ENCODE measurements at places on chromosomes 6 and 20.

GRCh38 chr20:23666189-23666588 lies 22.6 kb downstream of the CST4 start:
- DNase-seq: no peak

- DNase-seq: no peak
Measured at GRCh38 chr6:39080246-39080875, 31.8 kb downstream of the GLP1R start.

DNA sequence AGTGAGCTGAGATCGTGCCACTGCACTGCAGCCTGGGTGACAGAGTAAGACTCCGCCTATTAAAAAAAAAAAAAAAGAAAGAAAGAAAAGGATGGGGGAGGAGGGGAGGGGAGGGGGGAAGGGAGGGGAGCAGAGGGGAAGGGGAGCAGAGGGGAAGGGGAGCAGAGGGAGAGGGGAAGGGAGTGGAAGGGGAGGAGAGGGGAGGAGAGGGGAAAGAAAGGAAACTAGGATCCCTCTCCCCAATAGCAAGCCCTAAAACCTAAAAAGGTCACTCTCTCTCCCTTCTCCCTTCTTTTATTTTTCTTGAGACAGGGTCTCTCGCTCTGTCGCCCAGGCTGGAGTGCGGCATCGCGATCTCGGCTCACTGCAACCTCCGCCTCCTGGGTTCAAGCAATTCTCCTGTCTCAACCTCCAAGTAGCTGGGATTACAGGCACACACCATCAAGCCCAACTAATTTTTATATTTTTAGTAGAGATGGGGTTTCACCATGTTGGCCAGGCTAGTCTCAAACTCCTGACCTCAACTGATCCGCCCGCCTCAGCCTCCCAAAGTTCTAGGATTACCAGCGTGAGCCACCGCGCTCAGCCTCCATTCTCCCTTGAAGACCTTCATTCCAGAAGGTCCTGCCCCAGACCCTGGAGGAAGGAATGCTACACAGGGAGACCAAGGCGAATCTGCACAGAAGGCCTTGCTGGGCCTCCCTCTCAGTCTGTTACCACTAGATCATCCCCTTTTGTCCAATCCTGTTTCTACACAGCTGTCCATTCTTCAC lies 45.8 kb upstream of the PIM1 start:
- DNase-seq: no peak

DNA sequence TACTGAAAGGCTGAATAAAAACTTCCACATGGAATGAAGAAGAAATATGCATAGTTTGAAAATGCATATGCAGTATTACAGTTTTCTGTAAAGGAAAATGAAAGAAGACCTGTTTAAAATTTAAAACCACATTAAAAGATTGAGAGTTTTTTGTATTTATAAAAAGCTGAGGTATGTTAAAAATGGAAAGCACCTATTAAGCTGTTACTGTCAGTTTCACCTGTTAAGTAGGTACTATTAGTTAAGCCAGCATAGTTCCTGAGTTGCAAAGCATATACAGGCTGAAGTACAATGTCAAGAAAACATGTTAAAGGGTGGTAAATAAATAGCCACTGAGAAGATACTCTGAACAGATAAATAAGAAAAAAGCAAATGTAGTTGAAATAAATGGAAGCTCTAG lies 69.9 kb downstream of the ATXN1 start:
- no peak for DNase-seq

GRCh38 chr6:7053125-7053774 lies 54.5 kb upstream of the RREB1 start:
- DNase-seq: peak; percentile 38

GRCh38 chr6:41940759-41941279 lies 789 bp downstream of the CCND3 start:
- DNase-seq: peak; percentile 63

- DNase-seq: no peak
Measured at GRCh38 chr20:43953919-43954592, 39.4 kb downstream of the TOX2 start.

DNA sequence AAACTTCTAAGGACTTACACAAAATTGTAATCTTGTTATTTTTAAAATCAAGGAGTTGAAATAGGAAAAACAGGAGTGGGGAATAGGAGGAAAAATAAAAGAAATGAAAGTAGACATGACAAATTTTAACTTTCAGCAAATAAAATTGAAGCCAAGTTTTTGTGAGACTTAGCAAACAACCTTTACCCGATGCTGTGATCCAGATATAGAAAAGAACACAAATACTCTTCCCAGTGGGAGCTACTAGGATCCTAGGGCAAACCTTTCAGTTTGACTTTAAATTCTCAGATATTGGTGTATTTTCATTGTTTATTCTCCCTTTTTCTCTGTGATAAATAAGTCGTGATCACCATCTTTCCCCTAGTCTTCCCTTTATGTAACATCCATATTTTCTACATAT lies 968.7 kb upstream of the CITED2 start:
- DNase-seq: no peak

DNA sequence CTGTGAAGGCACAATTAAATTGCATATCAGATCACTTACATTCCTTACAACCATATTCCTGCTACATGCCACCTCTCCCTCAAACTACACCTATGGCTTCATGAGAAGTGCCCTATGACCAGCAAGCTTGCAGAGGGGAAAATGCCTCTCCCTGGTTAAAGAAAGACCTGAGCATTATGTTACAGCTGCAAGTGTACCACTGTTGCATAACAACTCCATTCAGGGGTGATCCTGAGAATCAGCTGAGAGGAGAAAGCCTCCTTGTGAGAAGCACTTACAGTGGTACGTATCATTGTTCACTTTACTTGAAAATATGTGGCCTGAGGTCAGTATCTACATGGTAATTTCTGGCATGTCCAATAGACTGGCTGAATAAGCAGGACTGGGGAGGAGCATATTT lies 20.0 kb downstream of the PDSS2 start:
- DNase-seq: no peak

DNA sequence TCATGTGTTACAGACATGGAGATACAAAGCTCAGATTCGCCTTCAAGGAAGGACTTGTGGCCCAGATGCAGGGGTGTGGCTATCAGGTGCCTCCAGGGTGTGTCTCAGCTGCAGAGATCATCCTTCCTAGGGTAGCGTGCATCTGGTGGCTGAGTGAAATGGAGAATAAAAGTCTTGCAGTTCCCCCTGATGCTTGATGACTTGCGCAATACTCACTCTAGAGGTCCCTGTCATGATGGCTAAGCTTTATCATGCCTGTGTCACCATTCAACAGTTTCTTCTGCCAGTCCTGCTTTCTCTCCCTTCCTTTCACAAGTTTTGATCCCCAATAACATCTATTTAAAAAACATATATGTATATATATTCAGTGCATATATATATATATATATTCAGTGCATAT lies 228.1 kb downstream of the PAX1 start:
- no peak for DNase-seq

DNA sequence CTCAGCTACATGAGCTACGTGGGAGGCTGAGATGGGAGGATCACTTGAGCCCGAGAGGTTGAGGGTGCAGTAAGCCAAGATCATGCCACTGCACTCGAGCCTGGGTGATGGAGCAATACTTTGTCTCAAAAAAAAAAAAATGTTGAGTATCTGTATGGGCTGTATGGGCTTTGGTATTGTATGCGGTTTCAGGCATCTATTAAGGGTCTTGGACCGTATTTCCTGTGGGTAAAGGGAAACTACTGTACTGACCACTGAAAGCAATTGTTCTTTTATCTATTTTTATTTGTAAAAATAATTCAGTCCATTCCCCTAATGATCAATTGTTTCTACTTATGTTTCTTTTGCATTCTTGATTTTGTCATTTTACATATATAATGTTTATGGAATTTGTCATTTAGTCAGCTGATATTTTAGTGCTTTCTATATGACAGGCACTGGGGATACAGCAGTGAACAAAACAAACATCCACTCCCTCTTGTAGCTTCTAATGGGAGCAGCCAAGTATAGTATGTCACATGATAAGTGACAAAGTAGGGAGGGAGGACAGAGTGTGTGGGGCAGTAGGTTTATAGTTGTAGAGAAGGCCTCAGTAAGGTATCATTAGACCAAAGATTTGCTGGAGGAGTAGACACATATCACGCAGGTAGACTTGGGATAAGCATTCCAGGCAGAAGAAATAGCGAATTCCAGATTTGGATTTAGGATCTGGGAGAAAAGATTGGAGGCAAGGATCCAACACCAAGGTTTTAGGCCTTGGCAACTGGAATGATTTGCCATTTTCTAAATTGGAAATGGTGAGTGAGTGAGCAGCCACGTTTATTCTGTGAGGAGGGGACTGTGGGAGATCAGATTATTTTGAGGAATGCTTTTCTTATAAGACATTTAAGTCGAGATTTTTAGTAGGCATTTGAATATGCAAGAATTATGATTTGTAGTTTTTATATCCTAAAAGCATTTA lies 6.0 kb downstream of the PCMT1 start:
- DNase-seq: no peak

DNA sequence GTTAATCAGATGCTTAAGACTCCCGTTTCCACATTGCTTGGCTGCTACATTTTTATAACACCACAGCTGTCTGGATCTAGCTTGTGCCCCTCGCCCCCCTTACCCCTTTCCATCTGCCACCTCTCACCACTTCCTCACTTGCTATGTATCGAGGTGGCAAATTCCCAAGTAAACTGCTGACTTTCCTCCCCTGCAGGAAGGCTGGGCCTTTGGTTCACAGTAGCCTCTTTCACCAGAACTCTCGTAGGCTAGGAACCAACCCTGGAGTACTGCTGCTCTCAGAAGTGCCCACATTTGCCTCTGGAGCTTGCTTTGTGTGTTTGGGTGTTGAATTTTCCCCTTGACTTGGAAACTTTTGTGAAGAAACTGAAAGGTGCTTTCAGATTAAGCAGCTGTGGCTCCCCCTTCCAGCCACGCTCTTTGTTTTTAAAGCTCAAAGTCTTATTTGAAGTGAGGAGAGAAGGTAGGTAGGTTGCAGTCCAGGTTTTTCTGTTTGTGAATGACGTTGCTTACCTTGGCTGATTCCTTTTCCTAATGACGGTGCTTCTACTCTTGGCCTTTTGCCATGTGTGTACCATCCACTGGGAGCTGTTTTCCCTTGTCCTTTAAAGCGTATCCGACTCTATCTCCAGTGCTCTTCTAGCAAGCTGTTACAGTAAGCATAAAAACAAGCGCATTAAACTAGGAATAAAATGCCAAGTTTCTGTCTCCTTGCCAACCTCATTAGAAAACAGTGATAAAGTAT lies 90.4 kb downstream of the CARMIL1 start:
- DNase-seq: peak; percentile 81

DNA sequence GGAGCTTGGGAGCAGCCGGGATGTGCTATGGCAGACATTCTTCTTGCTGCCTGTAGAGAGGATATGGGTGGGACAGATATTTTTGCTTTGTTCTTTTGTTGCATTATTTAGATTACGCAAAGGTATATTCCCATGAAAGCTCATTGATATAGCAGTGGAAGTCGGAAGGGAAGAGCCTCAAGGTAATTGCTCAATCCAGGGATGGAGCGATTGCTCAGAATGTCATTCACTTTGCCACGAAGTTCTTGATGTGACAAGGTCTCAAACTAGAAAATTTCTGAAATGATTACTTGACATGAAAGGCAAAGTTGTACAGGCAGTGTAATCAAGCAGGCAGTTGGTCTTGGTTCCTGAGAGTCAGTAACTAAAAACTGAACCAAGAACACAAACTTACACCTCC lies 615.6 kb upstream of the CDH4 start:
- no peak for DNase-seq

- no peak for DNase-seq
Measured at GRCh38 chr6:29970711-29971110, 28.4 kb downstream of the HLA-A start.

GRCh38 chr20:6238421-6238820 lies 115.6 kb upstream of the FERMT1 start:
- no peak for DNase-seq

DNA sequence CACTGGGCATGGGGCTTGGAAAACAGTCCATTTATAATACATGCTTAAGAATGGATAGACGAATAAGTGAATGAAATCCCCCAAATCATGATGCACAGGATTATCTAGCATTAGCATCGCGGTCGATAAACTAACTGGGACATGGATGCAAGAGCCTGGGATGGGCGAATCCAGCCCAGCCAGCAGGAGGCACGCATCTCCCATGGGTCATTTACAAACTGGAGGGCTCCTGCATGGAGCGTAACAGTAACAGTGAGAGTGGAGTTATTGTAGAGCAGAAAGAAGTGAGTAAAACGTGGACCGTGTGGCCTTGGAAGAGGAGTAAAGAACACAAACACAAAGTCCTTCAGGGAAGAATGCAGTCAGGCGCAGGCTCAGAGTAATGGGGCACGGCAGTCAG lies 136.5 kb downstream of the AGPAT4 start:
- no peak for DNase-seq

GRCh38 chr6:151675746-151676459 lies 131.6 kb upstream of the ESR1 start:
- DNase-seq: peak; percentile 17

GRCh38 chr6:126767711-126768110 lies 350.8 kb upstream of the RSPO3 start:
- DNase-seq: peak; percentile 74

Data from muscle of leg (tissue), 16 donors.